Neuronal stem cell (in vitro differentiated cells): ENCODE measurements at places on chromosomes 6 and 20.

DNA sequence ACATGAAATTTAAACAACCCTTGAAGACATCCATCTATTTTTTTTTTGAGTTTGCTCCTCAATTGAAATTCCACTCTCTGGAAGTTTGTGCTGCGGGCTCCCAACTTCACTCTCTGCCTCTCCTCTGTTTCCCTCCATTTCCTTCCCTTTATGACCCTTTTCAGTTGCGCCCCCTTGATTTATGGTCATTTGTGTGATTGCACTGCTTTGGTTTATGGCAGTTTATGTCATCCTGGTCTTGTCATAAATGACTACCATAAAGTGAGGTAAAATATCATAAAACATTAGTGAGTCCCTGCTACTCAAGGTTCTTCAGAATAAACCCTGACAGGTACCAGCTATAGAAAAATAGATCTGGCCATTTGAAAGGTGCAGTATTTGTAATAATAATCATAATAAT, 348.3 kb upstream of the ZFP64 start:
- DNase-seq = no peak

DNA sequence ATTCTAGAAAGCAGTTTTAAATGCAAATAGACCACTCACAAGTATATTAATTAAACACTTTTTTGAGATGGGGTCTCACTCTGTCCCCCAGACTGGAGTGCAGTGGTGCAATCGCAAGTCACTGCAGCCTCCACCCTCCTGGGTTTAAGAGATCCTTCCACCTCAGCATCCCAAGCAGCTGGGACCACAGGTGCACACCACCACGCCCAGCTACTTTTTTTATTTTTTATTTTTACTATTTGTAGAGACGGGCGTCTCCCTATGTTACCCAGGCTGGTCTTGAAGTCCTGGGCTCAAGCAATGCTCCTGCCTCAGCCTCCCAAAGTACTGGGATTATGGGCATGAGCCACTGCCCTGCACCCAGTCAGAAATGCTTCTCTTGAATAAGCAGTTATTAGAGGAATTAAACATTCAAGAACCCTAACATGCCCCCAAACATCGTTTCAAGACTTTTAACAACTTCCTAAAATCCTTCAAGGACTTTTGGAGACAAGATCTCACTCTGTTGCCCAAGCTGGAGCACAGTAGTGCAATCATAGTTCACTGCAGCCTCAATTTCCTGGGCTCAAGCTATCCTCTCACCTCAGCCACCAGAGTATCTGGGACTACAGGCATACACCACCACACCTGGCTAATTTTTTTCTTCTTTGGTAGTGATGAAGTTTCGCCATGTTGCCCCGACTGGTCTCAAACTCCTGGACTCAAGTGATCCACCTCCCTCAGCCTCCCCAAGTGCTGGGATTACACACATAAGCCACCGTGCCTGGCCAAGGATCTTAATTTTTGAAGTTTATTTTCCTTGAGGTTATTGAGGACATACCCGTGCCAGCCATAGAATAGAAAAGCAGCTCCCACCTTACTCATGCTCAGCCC, 3.2 kb downstream of the MCCD1 start:
- no peak for DNase-seq

DNA sequence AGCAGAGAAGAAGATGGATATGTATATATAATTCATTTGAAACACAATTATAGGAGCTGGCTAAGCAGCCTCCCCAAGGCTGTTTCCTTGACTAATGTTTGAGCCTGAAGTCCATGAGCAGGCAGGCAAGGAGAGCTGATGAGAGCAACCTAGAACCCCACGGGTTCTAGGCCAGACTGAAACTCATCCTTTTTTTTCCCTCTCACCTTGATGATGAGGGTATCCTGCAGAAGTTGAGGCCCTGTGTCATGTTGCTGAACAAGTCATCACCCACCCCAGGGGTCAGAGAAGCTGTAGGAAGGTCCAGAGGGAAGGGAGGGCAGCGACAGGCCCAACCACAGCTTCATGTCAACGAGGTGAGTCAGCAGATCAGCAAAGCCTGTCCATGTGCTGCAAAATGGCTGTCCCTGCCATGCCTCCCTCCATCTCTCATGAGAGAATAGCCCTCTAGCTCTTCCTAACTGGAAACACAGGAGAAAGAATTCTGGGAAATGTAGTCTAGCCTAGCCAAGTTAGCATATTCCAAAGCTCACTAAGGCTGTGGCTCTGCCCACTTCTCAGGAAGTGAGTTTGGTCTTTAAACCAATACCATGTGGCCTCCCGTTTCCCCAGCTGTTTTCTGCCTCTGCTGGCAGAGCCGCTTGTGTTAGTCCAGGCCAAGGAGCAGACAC, 91.3 kb upstream of the DTNBP1 start:
- no peak for DNase-seq

GRCh38 chr6:106546691-106547414, 82.4 kb downstream of the RTN4IP1 start:
- DNase-seq = no peak

DNA sequence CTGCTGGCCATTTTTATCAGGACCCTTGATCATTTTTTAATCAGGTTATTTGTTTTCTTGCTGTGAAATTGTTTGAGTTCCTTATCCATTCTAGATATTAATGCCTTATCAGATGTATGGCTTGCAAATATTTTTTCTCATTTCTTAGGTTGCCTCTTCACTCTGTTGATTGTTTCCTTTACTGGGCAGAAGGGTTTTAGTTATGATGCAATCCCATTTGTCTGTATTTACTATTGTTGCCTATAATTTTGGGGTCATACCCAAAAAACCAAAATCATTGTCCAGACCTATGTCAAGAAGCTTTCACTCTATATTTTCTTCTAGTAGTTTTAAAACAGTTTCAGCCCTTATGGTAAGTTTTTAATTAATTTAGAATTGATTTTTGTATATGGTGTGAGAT, 172.5 kb downstream of the SLC24A3 start:
- DNase-seq = no peak

DNA sequence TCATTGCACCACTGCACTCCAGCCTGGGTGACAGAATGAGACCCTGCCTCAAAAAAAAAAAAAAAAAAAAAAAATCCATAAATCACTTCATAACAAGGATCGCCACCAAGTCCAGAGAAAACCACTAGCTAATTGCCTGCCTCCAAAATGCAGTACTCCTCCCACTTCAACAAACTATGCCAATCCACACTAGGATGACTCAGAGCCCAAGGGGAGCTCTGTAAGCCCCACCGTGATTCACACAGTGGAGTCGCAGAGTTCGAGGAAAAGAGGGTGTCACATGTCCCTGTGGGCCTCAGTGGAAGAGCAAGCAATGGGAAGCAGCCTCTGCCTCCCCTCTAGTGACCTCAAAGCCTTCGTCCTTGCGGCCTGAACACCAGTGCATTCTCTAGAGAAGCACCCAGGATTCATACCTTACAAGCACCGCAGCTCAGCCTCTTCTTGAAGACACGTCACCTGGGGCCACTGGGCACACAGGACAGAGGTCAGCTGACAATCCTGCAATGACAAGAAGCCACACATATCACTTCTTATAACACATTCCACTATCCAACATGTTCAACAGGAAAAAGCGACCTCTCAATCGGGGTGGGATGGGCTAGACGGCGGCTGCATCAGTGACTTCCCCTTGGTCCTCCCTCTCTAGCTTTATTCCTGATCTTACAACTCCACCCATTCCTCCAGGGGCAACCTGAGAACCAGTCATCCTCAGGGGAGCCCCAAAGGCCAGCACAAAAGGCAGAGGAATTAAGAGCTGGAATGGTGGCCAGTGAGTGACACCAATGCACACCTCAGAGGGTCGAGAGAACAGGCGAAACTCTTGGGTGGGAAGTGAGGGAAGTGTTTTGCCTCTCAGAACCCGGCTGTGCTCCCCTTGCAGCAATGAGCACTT, 8.9 kb downstream of the SNHG17 start:
- no peak for DNase-seq

DNA sequence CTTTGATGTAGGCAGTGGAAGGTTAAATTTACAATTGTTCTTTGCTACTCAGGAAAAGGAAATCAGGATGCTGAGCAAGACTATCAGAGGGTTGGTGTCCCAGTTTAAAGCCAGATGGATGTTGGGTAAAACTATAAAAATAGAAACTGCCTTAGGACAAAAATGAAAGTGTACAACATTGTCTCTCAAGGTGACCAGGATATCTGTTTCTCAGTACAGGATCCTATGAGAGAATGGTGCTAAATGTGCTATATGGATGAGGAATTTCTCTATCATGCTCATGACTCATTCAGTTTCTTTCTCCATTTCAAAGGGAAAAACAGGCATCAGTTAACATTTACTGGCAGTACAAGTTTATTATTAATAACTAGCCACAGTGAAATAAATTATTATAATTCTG, 534.2 kb upstream of the GJE1 start:
- no peak for DNase-seq
